ENCODE measurements at places on chromosomes 6 and 20.
A peak's percentile ranks its signal among the peaks of the same experiment; 100 is the strongest.

GRCh38 chr6:144782634-144783033 is 497.5 kb downstream of the UTRN start:
- DNase-seq = peak; percentile 6

GRCh38 chr6:84860509-84860908 is 96.1 kb upstream of the TBX18 start:
- DNase-seq = no peak

- no peak for DNase-seq
Observed at GRCh38 chr6:168165891-168166290, 86.9 kb upstream of the FRMD1 start.

DNA sequence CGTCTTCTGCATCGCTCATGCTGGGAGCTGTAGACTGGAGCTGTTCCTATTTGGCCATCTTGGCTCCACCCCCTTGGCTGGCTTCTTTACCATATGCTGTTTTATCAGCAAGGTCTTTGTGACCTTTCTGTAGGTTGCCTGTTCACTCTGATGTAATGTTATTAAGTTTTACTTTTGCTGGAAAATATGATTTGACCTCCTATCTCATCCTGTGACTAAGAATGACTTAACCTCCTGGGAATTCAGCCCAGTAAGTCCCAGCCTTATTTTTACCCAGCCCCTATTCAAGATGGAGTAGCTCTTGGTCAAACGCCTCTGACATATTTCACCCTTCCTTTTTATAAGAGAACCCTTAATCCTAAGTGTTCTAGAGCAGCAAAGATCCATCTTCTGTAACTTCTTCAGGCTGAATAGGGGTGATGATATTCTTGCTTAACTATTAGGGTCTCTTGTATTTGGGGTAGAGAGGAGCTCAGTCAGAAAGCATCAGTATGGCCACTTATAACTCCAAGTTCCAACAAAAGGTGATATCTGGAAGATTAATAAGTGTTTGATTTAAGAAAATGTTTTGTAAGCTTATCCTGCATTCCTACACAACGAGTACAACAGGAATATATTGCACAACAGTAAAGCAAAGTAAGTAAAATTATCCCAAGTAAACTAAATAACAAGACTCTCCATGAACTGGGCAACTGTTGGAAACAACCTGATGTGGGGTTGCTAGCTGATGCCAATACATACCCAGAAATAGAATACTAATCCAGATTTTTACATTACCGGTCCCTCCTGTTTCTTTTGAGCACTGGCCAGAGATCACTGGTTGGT is 23.1 kb upstream of the HMGN3 start:
- no peak for DNase-seq

- no peak for DNase-seq
Observed at GRCh38 chr20:50138120-50138478, 15.4 kb downstream of the PEDS1 start.

DNA sequence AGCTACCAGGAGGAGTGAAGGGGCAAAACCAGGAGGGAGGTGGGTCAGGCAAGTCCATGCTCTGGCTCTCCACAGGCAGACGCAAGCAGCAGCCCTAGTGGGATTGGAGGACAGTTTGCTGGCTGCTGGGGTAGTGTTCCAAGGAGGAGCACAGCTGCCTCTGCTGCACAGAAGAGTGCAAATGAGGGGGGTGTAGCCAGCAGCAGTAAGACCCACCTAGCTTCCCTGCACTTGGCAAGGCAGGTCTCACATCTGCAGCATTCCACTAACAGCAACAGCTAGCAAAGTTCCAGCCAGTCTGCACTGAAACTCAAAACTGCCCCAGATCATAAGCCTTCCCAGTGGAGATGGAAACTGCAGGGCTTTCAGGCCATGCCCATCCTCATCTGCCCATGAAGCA is 405.0 kb downstream of the UTRN start:
- no peak for DNase-seq

DNA sequence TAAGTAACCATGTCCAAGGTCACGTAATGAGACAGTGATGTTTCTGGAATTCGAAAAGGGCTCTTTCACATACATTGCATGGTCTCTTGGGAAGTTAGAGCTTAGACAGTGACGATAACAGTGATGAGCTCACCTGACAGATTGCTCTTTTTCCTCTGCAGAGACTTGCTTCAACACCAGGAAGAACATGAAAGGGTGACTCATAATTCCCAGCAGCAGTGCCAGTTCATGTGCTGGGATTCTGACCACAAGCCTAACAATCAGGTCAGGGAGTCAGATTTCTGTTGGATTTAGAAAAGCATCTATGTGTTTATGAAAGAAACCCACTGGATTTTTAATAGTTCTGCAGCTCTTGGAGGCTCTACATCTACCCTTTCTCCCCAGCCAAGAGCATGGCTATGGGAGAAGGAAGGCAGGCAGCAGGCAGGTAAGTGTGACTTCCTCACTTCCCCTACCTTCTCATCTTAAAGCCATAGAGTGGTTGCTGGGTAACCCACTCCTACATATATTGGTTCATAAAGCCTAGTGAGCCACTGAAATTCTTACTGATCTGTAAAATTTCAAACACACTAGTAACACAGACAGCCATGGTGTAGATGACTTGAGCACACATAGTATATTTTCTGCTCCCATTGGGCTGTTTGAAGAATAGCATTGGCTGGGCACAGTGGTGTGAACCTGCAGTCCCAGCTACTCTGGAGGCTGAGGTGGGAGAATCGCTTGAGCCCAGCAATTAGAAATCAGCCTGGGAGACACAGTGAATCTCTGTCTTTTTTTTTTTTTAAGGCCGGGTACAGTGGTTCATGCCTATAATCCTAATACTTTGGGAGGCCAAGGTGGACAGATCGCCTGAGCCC is 44.4 kb upstream of the LOC128125822 start:
- no peak for DNase-seq

DNA sequence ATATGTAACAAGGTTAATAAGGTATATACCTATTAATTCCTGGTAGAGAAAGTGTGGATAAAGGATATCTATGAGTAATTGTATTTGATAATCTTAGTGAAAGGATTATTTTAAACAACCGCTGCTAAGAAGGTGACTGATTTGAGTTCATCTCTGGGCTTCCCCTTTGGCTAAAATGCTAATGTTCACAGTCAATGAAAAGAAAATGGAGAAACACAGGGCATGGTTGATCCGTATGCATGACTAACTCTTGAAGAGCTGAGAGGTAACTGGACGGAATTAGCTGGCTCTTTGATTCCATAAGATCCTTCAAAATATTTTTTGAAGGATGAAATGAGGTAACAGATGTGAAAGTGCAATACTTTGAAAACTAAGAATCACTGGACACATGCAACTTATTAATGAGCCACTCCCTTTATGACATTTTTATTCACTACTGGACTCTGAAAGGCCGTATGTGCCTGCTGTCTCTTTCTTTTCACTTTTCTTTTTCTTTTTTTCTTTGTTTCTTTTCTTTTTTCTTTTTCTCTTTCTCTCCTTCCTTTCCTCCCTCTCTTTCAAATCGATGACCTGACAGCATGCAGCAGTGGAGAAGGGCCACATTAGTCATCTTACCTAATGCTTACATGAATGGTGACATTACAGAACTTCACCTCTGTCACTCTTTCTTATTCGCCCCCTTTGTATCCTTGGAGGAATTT is 464.6 kb downstream of the CDKAL1 start:
- no peak for DNase-seq

DNA sequence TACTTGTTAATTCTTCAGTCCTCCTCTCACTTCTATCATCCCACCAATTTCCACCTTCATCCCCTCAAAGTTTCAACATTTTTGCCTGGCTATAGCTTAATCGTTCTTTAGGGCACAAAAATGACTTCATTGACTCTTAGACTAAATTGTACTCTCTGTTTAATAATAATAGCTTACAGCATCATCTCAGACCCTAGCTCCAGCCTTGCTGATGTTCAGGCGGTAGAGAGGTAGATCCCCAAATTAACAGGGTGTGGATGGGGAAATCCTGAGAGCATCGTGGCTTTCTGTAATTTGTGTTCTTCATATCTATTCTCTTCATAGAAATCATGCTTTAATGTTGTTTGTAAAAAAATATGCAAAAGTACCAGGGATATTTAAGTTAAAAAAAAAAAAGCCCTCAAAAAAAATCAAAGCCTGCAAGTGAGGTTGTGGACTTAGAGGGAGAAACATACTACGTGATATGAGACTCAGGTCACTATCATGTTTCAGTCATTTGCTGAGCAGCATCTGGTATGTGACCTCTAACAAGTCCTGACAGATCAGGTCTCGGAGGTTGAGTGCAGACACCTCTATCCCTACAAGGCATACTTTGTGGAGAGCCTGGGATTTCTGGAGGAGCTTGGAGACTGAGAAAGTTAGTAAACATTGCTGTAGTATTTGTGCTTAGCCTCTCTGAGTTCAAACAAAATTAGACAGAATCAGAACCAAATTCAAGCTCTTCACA is 1063.3 kb upstream of the CITED2 start:
- DNase-seq = no peak

DNA sequence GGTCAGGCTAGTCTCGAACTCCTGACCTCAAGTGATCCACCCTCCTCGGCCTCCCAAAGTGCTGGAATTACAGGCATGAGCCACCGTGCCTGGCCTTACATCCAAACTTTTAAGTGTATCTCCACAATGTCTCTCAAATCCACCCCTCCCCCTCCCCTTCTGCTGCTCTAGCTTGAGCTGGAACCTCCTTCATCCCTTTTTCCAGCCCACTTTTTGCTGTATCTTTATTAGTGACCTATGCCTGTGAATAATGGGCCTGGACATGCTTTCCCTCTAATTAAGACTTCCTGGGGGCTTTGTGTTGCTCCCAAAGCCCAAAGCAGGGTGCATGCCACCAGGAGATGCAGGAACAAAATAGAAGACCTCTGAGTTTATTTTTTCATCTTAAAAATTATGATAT is 26.1 kb downstream of the TNFAIP3 start:
- no peak for DNase-seq

DNA sequence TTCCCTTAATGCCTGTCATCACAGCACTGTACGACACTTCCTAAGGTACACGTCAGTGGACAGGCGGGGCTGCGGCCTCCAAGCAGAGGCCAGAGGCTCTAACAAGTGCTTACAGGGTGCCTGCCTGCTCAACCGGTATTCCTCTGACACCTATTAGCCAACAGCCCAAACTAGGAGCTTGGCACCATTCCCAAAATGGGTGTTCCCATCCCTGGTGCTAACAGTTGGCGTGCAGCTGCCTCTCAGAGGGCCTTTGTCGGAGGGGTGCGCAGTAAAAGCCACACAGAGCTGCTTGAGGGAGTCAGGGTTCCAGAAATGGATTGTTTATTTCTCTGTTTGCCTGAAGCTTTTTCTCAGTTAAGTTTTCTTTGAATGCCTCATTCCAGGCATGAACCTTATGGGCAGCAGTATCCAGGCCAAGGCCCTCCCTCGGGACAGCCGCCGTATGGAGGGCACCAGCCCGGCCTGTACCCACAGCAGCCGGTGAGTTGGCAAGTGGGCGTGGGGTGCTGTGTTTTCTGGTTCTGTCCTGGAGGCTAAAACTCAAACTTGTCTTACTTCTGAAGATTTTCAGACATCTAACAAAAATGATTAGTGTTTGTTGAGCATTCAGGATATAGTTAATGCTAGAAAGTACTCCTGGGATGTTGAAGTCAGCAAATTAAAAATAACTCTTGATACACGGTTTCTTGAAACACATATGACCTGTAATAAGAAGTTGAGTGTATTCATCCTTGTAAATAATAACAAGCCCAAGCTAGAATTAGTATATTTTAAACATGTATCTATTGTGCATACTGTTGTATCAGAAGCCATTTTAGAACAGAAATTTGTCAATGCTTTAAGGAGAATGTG is 124.7 kb downstream of the TMEM242 start:
- DNase-seq = no peak

DNA sequence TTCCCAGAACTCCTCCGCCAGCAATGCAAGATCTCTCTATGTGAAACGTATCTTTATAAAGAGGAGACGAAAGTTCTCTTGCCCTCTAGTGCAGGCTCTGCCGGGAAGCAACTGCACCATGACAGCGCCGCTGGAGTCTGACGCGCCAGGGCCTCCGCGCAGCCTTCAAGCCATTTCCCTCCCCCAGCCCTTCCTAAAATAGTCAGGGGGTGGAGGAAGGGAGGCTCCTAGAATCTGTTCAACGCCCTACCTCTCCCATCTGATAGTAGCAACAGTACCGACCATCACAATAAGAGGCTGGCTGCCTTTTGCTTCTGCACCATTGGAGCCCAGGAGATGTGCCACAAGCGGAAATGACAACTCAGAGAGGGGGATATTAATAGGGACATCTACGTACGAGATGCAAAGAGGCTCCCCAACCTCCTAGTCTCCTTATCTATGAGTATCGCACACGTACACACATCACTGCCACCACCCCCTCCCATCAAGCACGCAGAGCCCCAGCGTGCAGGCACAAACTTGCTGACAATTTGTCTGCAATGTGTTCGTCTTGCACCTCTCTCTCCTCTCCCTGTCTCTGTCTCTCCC is 1.0 kb downstream of the SYNE1 start:
- no peak for DNase-seq

DNA sequence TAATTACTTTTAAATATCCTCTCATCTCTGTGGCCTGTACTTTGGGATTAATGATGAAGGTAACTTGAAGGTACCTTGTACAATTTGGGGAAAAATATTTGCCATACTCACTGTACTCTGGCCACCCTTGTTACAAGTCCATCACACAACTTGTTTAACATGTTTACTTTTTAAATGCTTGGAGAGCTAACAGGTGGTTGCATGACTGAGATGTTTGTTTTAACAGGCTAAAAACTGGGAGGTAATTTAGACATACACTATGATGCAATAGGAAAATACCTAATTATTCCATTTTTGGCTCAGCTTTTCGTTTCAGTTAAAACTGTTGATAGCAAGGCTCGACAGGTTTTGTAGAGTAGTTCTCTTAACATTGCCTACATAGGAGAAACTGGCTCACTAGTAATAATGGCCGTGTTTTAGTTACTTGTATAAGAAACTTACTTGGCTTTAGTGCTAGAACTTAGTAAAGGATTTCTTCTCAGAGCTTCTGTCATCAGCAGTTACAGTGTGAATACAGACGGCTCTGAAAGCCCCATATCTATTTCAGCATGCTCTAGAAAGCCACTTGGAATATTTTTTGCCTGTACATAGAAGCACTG is 489.8 kb upstream of the SOX4 start:
- DNase-seq = no peak

GRCh38 chr20:316316-317068 is 8.9 kb upstream of the SOX12 start:
- DNase-seq = no peak

GRCh38 chr20:24590178-24590982 is 121.0 kb downstream of the SYNDIG1 start:
- DNase-seq = no peak

GRCh38 chr20:38272961-38273360 is 12.4 kb upstream of the KIAA1755 start:
- no peak for DNase-seq

GRCh38 chr20:9331707-9332435 is 182.5 kb upstream of the LAMP5 start:
- DNase-seq = no peak

GRCh38 chr6:109979033-109979921 is 1.2 kb downstream of the GPR6 start:
- no peak for DNase-seq

- no peak for DNase-seq
Observed at GRCh38 chr6:32113386-32114352, 4.5 kb upstream of the TNXB start.

All from T-helper 2 cell treated with Interferon-gamma antibody and Interleukin-4, amounts not matched to agents 5 μg/mL and 100 μg/mL, for 36 hours (primary cell).